ENCODE measurements at places on chromosomes 7 and 10. TPM values are rescaled to one million over a fixed set of nuclear protein-coding genes. Genes with fewer than 3 reads are reported as not detected.

DNA sequence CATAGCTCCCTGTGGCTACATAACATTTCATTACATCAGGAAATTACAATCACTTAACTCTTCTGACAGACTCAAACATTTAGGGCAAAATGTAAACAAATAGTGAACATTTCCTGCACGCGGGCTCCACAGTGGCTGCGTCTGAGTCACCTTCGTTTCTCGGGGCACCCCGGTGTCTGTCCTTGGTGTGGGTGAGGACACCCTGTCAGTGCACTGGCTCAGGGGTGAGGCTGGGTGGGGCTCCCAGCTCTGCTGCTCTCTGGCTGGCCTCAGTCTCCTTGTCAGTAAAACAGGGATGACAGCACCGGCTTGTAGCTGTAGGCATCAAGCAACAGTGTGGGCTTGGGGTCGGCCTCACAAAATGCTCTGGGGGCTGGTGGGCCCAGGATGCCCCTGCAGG is 237.1 kb upstream of the SHH start:
- no peaks in the 10 kb centered on the region for H3K36me3 ChIP-seq
- no peak overlapping the region for H3K27ac ChIP-seq

- H3K36me3 ChIP-seq: no peaks in the 10 kb centered on the region
- no peak overlapping the region for H3K27ac ChIP-seq
- DNase-seq: no peak
Measured at GRCh38 chr7:28112883-28113540, 67.6 kb downstream of the JAZF1 start.

DNA sequence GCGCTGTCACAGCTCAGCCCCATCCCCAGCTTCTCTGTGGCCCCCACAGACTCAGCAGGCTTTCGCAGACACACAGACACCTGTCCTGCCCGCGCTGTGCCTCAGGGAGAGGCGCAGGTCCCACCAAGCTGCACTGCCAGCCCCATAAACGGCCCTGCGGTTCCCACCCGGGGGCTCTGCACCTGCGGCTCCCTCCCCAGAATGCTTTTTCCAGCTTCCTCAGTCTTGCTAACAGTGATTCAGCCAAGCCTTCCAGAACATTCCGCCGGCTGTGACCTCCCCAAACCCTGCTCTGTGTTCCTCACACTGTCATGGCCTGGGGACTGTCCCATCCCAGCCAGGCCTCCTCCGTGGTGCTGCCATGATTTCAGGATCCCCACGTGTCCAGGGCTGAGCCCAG is 27.8 kb upstream of the TNRC18 start:
- no peaks in the 10 kb centered on the region for H3K36me3 ChIP-seq
- no peak overlapping the region for H3K4me3 ChIP-seq
- no peaks in the 10 kb centered on the region for H3K4me1 ChIP-seq
- H3K27me3 ChIP-seq: no peaks in the 10 kb centered on the region
- DNase-seq: no peak

- H3K27me3 ChIP-seq: no peaks in the 10 kb centered on the region
- no peaks in the 10 kb centered on the region for H3K36me3 ChIP-seq
- peak overlapping the region; percentile 65 for H3K27ac ChIP-seq
- H3K4me1 ChIP-seq: no peaks in the 10 kb centered on the region
- no peak for DNase-seq
Measured at GRCh38 chr7:2810682-2811415, 33.3 kb downstream of the GNA12 start.

- no peaks in the 10 kb centered on the region for H3K36me3 ChIP-seq
- peak overlapping the region; percentile 16 for H3K27ac ChIP-seq
- H3K4me3 ChIP-seq: no peak overlapping the region
- DNase-seq: no peak
- peaks cover 4% of the 10 kb centered on the region for H3K27me3 ChIP-seq
Measured at GRCh38 chr10:132010483-132010882, 28.8 kb upstream of the BNIP3 start.

GRCh38 chr10:54108961-54109360 is 692.1 kb downstream of the PCDH15 start:
- no peak overlapping the region for H3K27ac ChIP-seq
- H3K36me3 ChIP-seq: no peaks in the 10 kb centered on the region
- H3K4me3 ChIP-seq: no peak overlapping the region
- no peak for DNase-seq
- H3K27me3 ChIP-seq: no peaks in the 10 kb centered on the region

Gene FKBP6
- not detected for total RNA-seq

DNA sequence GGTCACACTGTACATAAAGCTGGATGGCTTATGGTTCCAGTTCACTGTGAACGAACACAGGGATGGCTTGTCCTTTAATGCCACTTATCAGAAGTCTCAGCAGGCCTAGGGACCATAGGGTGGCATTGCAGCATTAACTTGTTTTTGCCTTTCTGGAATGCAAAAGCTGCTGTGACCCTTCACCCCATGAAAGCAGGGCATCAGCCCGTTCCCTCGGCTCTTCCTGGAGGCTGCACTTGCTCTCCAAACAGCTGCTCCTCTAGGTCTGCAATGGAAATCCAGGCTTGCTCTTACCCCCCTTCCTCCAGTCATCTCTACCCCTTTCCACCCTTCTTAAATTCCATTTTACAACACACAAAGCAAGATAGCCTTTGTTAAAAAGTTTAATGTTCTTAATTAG is 17.9 kb upstream of the NEUROD6 start:
- H3K36me3 ChIP-seq: no peaks in the 10 kb centered on the region
- no peaks in the 10 kb centered on the region for H3K27me3 ChIP-seq
- no peak for DNase-seq

Gene C7orf33
- not detected for total RNA-seq

Gene ANKRD30A
- not detected for total RNA-seq

Gene FLNC
- 21.3 TPM for total RNA-seq

DNA sequence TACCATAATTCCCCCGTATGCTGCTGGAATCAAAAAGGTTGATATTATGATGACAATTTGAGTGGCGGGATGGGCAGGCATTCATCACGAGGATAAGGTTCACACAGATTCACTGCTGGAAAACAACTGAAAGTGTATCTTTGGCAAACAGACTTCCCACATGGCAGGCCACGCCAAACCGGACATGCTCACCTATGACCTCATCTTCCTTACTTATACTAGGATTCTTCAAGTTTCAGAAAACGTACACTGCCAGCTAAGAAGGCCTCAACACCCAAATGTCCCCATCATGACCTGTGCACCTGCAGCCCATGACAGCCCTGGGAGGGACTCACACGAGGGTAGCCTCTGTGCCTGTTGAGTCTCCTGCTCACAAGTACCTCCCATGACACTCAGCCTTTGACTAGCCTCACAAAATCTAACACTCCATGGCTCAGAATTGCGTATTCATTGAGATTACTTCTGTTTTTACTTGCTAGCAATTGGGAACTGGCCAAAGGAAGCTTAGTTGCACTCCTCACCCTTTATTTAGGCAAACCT is 259.0 kb upstream of the GHITM start:
- H3K4me3 ChIP-seq: no peak overlapping the region
- H3K4me1 ChIP-seq: no peaks in the 10 kb centered on the region
- DNase-seq: no peak

Gene PI4K2A
- 13.2 TPM for total RNA-seq

Gene WDR86
- total RNA-seq: 7.3 TPM

- no peak for DNase-seq
- no peaks in the 10 kb centered on the region for H3K36me3 ChIP-seq
- peak overlapping the region; percentile 98 for H3K27ac ChIP-seq
- H3K4me3 ChIP-seq: peak overlapping the region; percentile 92
- peaks cover 8% of the 10 kb centered on the region for H3K4me1 ChIP-seq
Measured at GRCh38 chr7:107166736-107167426, 1.9 kb upstream of the HBP1 start.

DNA sequence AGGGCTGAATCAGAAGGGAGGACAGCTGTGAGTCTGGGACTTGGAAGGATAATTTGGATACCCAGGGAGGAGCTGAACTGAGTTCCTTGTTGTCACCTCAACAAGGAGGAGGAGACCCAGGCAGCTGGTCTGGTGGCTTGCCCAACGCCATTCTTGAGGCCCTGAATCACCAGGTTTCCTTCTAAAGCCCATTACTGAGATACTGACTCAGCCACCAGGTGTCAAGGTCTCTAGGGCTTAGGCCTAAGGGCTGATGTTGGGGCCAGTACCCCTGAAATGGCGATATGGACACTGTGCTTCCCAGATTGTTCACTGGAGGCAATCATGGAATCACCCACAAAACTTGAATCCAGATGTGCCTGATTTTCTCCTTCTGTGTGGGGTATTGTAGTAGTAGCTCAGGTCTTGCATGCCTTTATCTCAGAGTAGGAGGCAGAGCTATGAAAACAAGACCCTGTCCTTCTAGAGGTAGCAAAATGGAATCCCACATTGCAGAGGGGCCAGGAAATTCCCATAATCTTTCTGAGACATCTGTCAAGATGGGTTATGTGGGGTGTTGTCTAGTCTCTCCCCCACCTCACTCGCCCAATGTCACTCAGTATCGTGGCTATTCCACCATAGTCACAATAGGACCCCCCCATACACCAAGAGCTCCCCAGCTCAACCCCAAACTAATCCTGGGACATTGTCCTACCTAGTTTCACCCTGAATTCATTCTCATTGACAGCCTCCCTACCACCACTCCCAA is 1.8 kb upstream of the ATG9B start:
- H3K27ac ChIP-seq: no peak overlapping the region
- no peak for DNase-seq

Gene NAT16
- total RNA-seq: not detected

GRCh38 chr10:120415709-120416330 is 41.2 kb upstream of the PLPP4 start:
- no peak overlapping the region for H3K27ac ChIP-seq
- no peak overlapping the region for H3K4me3 ChIP-seq
- H3K4me1 ChIP-seq: no peaks in the 10 kb centered on the region
- no peaks in the 10 kb centered on the region for H3K36me3 ChIP-seq
- DNase-seq: no peak

Gene CFAP58
- total RNA-seq: 0.16 TPM

Gene GLI3
- 3.7 TPM for total RNA-seq

Gene PAX4
- total RNA-seq: 0.41 TPM

Gene HSPA14
- total RNA-seq: 6.7 TPM

DNA sequence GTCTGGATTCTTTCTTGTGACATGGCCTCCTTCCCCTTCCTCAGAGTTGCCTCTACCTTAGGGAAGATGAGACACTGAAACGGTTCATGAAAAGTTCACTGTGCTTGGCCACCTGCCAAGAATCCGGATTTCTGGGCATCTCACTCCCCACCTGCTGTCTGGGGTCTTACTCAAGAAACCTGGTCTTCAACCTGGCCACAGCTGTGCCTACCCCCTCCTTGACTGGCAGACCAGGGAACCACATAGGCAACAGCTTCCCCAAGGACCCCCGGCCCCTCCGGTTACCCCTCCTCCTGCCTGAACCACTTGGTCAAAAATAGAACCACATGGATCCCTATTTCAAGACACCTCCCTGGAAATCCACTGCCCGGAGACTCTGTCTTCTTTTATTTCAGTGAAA is 58.7 kb upstream of the NANOS1 start:
- no peaks in the 10 kb centered on the region for H3K36me3 ChIP-seq
- no peak for DNase-seq
- H3K27me3 ChIP-seq: no peaks in the 10 kb centered on the region

- DNase-seq: no peak
- H3K27ac ChIP-seq: no peak overlapping the region
- peaks cover 45% of the 10 kb centered on the region for H3K4me1 ChIP-seq
Measured at GRCh38 chr7:38195804-38196595, 18.0 kb downstream of the STARD3NL start.

All from transverse colon (tissue), 4 donors.